Left forelimb (tissue), 1 donor: ENCODE measurements at places on chromosomes 13 and 19.

DNA sequence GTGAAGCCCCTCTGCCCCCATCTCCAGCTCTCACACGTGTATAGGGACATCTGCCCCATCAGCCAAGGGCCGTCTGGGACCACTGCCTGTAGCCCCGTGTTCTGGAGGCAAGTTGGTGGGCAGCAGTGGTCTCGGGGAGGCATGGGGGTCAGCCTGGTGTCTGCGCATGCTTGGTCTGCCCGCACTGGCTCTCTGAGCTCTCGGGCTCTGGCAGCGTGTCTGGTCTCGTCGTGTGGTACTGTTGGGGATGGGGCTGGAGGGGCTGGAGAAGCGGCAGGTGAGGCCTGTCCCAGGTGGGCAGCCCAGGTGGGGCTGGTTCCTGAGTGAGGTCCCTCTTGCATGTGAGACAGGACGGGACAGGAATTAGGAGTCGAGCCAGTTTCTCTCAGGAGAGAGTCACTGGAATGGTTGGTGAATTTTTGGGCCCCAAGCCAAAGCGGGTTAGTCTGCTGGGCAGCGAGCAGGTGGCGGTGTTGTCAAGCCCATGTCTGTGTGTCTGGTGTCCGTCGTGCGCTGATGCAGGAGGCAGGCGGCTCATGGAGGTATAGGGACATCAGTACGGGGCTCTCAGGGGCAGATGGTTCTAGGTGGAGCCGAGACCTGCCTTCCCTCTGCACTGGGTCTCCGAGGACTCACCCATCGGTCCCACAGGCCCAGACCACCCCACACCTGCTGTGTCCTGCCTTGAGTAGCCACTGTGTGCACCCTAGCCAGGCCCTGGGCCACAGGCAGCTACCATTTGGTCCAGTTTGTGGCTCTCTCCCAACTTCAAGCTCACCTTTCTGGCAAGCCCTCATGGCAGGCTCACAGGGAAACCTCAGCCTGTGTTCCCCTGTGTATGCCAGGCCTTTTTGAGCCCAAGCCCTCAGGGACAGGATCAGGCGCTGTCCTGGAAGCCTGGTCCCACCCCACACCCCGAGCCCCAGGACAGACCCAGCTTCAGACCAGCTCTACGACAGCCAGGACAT, 18.2 kb downstream of the COMP start:
- DNase-seq: no peak

DNA sequence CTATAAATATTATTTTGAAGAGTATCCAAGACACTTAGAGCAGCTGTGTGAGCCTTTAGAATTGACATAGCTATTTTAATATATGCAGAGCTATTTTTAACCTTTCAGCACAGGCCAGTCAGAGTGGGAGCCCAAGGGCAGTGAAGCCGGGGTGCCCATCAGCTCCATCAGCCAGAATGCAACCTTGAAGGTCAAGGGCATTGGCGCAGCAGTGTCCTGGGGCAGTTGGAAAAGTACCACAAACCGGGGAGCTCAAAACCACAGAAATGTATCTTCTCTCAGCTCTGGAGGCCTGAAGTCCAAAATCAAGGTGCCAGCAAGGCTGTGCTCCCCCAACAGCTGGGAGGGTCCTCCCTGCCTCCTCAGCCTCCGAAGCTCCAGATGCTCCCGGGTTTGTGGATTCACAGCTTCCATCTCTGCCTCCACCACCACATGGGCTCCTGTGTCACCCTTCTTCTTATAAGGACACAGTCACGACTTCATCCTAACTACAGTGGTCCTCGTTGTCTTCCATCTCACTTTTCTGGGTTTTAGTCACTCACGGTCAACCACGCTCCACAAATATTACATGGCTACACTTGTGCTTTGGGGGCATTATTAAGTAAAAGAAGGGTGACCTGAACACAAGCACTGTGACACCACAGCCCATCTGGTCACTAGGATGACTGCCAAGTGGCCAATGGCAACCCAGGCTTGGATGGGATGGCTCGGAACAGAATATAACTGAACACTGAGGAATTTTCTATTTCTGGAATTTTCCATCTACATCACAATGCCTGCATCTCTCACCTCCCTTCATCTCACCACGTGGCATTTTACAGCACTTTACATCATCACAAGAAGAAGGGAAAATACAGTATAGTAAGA, 15.9 kb upstream of the GAS6 start:
- DNase-seq: no peak

DNA sequence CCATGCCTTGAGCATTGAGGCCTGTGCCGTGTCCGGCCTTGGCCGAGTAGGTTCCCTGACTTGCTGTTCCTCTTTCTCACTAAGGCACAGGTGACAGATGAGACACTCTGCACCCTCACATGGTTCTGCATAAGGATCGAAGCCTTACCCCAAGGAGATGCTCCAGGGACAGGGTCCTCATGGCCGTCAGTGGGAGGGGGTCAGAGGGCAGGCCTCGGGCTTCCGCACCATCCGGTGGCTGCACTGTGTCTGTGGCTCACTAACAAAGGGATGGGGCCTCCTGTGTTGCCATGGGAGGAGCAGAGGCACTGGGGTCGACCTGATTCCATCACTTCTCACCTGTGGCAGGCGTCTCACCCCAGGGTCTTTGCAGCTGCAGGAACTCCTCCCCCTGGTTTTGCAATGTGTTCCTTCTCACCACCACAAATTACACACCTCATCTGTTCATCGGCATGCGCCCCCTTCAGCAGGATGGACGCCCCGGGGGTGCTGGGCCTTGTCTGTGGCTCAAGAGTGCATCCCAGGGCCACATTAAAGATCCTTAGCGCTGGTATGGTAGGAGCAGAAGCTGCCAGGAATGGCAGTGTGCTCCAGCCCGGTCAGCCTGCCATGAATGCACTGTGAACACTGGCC, 113.3 kb upstream of the SOX1 start:
- peak; percentile 45 for DNase-seq

- no peak for DNase-seq
These were observed 112.3 kb upstream of the KLF12 start for GRCh38 chr13:74246487-74246886.

DNA sequence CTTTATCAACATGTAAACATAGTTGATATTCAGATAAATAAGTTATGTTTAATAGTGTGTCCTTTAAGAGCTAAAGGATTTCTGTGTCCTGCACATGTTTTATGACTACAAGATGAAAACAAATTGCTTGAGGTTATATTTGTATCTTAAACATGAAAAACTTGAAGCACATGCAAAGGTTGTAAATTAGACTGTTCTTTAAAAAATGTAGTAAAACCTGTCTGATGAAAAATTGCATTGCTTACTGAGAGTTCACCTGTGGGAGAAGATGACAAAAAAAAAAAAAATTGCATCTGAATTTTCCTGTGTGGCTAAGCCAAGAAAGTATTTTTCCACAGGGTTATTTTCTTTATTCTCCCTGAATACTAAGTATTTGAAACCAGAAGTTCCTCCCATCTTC, 25.7 kb upstream of the LMO7 start:
- no peak for DNase-seq

- DNase-seq: no peak
These were observed 19.5 kb upstream of the MEIS3 start for GRCh38 chr19:47438793-47439220.

GRCh38 chr13:22262001-22262885, 591.4 kb downstream of the FGF9 start:
- no peak for DNase-seq

- DNase-seq: no peak
These were observed 25.5 kb downstream of the ELL start for GRCh38 chr19:18496167-18496979.

- no peak for DNase-seq
These were observed 15.5 kb downstream of the ZNF211 start for GRCh38 chr19:57648331-57649003.

DNA sequence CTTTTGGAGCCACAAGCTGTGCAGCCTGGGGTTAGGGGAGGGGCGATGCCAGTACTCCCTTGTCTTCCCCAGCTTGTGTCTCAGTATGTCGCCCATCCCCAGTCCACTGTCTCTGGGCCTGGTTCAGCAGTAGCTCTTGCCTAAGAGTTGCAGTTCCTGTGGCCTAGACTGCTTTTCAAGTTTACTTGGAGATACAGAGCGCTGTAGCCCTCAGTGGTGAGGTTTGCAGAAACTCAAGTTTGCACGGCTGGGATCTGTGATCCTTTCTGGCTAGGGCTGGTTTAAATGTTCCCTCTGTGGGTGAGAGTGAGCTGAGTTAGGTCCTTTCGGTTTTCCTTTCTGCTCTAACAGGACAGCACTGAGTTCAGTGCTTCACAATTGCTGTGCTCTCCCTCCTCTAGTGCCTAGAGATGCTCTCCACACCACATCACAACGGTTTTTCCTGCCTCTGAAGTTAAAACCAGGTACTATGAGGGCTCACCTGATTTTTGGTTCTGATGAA, 360.6 kb upstream of the TMTC4 start:
- no peak for DNase-seq

- no peak for DNase-seq
These were observed 17.1 kb downstream of the HNRNPM start for GRCh38 chr19:8461891-8462290.

DNA sequence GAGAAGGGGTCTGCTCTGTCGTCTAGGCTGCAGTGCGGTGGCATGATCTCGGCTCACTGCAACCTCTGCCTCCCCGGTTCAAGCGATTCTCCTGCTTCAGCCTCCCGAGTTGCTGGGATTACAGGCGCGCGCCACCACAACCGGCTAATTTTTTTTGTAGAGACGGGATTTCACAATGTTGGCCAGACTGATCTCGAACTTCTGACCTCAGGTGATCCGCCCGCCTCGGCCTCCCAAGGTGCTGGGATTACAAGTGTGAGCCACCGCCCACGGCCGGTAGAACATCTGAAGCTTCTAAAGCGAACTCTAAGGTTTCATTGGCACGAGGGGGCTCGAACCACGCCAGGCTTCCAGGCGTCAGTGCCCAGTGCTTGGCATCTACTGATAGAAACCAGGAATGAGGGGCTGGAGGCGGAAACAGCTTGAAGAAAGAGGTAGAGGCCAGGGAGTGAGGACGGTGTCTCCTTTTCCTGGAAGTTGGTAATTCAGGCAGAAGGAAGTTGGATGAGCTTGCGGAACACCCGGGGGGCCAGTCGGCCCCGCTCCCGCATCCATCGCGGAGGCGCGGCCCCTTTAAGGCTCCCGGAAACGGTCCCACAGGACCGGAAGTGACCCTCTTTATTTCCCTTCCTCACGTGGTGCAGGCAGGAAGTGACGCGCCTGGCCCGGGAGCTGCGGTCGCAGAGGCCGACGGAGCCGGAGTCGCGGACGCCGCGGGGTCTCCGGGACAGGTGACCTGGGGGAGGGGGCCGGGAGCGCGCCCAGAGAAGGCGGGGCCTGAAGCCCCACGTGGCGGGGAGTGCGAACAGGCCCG, at the start of gene CCDC9:
CCDC9 (plus strand) TSS at position 647 of the 814 bp plus-strand sequence. CDS start 1,876 bp downstream, outside the sequence.
- peak; percentile 99 for DNase-seq

GRCh38 chr19:32802840-32803239, 66.7 kb downstream of the SLC7A9 start:
- no peak for DNase-seq

DNA sequence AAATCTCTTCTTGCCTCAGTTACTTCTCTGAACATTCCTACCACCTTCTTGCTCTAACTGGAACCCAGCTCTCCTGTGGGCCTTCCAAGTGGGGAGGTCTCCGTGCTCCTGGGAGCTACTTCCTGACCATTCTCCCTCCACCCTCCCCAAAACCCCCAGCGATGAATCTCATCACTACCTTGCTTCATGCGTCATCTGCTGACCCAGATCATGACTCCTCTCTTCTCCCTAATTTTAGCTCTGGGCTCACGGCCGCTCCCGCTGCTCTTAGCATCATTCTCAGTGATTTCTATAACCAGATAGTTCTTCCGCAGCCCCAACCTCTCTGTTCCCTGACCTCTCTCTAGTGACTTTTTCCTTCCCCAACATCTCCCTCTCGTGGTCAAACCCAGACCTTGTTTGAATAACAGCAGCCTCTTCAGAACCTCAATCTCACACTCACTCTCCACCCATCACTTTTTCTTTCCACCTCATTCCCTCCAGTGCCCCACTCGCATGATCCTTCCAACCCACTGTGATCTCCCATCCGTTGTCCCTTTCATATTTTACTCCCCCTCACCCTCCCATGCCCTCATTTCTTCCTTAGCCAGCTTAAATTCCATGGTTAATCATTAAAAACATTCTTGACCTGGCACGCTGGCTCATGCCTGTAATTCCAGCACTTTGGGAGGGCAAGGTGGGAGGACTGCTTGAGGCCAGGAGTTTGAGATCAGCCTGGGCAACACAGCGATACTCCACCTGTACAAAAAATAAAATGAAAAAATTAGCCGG, 21.8 kb downstream of the MRPS12 start:
- no peak for DNase-seq

DNA sequence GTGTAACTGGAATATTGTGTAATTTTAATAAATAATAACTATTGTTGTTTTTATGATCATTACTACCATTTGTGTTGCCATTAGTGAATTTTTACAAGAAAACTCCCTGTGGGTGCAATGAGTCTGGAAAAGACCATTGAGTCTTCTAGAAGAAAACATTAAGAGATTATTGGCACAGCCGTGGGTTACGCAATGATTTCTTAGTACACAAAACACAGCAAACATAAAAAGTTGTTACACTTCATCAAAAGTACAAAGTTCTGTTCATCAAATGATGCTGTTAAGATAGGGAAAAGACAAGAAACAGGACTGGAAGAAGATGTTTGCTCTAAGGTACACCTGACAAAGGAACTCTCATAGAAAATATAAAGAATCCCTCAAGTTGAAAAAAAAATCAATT, 41.6 kb downstream of the ZNF331 start:
- no peak for DNase-seq

- no peak for DNase-seq
These were observed 47.7 kb upstream of the ATP12A start for GRCh38 chr13:24632382-24633121.

DNA sequence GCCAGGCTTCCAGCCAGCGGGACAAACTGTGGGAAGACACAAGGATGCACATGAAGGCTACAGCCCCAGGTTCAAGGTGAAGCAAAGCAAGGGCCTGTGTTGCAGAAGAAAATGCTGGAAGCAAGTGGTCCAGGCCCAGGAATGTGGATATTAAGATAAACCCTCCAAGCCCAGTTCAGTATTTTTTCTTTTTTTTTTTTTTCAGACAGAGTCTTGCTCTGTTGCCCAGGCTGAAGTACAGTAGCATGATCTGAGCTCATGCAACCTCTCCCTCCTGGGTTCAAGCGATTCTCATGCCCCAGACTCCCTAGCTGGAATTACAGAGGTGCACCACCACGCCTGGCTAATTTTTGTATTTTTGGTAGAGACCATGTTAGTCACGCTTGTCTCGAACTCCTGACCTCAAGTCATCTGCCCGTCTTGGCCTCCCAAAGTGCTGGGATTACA, 4.4 kb downstream of the PRDX2 start:
- DNase-seq: no peak

DNA sequence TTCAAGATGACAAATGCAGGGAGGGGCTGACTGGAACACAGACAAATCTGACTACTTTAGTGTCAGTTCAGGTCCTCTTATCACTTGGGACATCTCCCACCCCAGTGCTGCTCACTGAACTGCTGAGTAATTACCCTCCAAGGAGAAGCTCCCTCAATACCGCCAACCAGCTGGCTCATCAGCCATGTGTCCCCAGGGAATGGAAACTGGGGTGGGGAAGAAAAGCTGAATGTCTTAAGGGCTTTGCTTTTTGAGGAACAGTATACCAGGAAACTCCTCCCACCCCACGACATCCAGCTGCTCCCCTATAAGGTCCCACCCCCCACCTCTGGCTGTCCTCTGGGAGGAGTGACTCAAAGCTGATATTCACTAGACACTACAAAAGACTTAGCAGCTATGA, 2.0 kb downstream of the ZNF823 start:
- DNase-seq: no peak

GRCh38 chr13:89695343-89696257, 1651.9 kb upstream of the MIR17HG start:
- no peak for DNase-seq
